ENCODE measurements at places on chromosomes 7 and 10. TPM values are rescaled to one million over a fixed set of nuclear protein-coding genes. Genes with fewer than 3 reads are reported as not detected.

Gene CNPY1
- not detected for polyA plus RNA-seq

Gene GBX1
- 1.0 TPM for polyA plus RNA-seq

Gene NAT16
- polyA plus RNA-seq, result not detected

Gene FAM221A
- 4.1 TPM for polyA plus RNA-seq

Gene SPDYE3
- 0.15 TPM for polyA plus RNA-seq
